ENCODE measurements at places on chromosomes 3 and 15. TPM values are rescaled to one million over a fixed set of nuclear protein-coding genes. Genes with fewer than 3 reads are reported as not detected.

Gene IQCF5
- total RNA-seq: not detected

Gene CRYGS
- total RNA-seq: 0.67 TPM

Gene DUOXA1
- 2.7 TPM for total RNA-seq

Gene RTP4
- total RNA-seq: 0.59 TPM

Gene SCAP
- total RNA-seq: 57.3 TPM

Gene GPR149
- total RNA-seq: not detected

Gene PRR20G
- total RNA-seq: not detected

Gene DUOXA2
- not detected for total RNA-seq

Gene FILIP1L
- 97.0 TPM for total RNA-seq

Gene PCLAF
- not detected for total RNA-seq

Gene MEGF11
- not detected for total RNA-seq

Gene SLC22A14
- not detected for total RNA-seq

Gene OR4F15
- total RNA-seq: not detected

Gene GLDN
- total RNA-seq: 1.9 TPM

Gene TBC1D23
- 39.5 TPM for total RNA-seq

Gene C3orf52
- total RNA-seq: 1.8 TPM

Gene TMEM207
- not detected for total RNA-seq

Gene P2RY1
- 2.2 TPM for total RNA-seq

Gene CHAC1
- 36.1 TPM for total RNA-seq

Gene FGF12
- 218 TPM for total RNA-seq

Gene CD96
- 0.55 TPM for total RNA-seq

Gene SYNM
- total RNA-seq: 211 TPM

Gene DISP2
- 0.11 TPM for total RNA-seq

Gene ACOX2
- 30.2 TPM for total RNA-seq

Gene RRP9
- total RNA-seq: 11.1 TPM
